Mucosa of gallbladder (tissue), 1 donor: ENCODE measurements at places on chromosomes 5 and 9. TPM values are rescaled to one million over a fixed set of nuclear protein-coding genes. Genes with fewer than 3 reads are reported as not detected.
A peak's percentile ranks its signal among the peaks of the same experiment; 100 is the strongest.

DNA sequence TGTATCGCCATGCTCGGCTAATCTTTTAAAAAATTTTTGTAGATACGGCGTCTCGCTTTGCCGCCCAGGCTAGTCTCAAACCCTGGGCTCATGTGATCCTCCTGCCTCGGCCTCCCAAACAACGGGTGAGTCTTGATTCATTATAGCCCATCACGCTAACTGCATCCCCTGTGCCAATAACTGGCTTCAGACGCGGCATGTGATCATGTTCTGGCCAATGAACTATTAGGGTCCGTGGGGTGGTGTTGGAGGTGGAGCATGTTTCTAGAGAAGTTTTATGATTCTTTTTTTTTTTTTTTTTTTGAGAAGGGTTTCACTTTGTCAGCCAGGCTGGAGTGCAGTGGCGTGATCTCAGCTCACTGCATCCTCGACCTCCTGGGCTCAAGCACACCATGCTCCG lies 51.0 kb downstream of the FGF18 start:
- no peak for DNase-seq

GRCh38 chr5:171706736-171707441 lies 78.7 kb upstream of the SMIM23 start:
- DNase-seq, result peak; percentile 8

- DNase-seq, result no peak
These were observed 163.6 kb upstream of the GRIN3A start for GRCh38 chr9:101902051-101902450.

Gene ITK
- 6.0 TPM for total RNA-seq

Gene WASHC1
- total RNA-seq, result 17.7 TPM

Gene PCSK1
- total RNA-seq, result not detected

- DNase-seq, result no peak
These were observed 583.6 kb downstream of the TMEM38B start for GRCh38 chr9:106277966-106278365.

Gene DIPK1B
- 8.8 TPM for total RNA-seq
